ENCODE measurements at places on chromosomes 7 and 10. TPM values are rescaled to one million over a fixed set of nuclear protein-coding genes. Genes with fewer than 3 reads are reported as not detected.

The DIP2C gene
- 36.8 TPM for total RNA-seq

The TUBB8 gene
- not detected for total RNA-seq

The STEAP1 gene
- total RNA-seq, result not detected

The SLC26A3 gene
- total RNA-seq, result not detected

The CALML5 gene
- not detected for total RNA-seq

The AGFG2 gene
- 10.2 TPM for total RNA-seq

The HEPACAM2 gene
- not detected for total RNA-seq

The PDE1C gene
- total RNA-seq, result 187 TPM

The MYH16 gene
- not detected for total RNA-seq

GRCh38 chr10:42367532-42368230, 270.7 kb downstream of the ZNF33B start:
- DNase-seq, result no peak

DNA sequence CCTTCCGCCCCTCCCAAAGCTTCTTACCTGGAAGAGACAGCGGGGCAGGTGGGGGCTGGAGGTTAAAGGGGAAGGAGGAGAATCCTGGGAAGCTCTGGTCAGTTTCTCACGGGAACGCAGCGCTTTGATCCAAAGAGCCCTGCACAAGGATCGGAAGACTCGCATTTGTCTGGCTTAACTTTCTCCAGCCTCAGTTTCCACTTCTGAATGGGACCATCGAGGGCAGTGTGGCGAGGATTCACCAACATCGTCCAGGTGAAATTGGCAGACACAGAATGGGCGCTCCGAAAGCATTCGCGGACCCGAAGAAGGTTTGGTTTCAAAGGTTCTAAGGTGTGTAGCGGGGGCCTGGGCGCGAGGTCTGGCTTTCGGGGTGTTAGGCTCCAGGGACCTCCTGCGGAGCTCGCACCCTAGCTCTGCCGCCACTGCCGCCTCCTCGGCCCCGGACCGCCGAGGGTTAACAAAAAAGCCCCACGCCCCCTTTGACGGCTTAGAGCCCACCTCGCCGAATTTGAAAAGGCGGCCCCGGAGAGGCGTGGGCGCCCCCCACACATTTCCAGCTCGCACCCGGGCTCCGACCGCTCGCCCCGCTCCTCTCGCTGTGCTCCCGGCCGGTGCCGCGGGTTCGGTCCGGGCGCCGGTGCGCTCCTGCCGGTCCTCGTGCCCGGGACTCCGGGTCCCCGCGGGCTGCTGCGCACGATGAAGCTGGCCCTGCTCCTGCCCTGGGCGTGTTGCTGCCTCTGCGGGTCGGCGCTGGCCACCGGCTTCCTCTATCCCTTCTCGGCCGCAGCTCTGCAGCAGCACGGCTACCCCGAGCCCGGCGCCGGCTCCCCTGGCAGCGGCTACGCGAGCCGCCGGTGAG, at the start of gene COL26A1:
Gene COL26A1, plus strand, starts transcription at position 542 of the 862 bp plus-strand sequence. Its CDS starts 158 bp downstream, at position 700.
- peak; percentile 88 for DNase-seq

DNA sequence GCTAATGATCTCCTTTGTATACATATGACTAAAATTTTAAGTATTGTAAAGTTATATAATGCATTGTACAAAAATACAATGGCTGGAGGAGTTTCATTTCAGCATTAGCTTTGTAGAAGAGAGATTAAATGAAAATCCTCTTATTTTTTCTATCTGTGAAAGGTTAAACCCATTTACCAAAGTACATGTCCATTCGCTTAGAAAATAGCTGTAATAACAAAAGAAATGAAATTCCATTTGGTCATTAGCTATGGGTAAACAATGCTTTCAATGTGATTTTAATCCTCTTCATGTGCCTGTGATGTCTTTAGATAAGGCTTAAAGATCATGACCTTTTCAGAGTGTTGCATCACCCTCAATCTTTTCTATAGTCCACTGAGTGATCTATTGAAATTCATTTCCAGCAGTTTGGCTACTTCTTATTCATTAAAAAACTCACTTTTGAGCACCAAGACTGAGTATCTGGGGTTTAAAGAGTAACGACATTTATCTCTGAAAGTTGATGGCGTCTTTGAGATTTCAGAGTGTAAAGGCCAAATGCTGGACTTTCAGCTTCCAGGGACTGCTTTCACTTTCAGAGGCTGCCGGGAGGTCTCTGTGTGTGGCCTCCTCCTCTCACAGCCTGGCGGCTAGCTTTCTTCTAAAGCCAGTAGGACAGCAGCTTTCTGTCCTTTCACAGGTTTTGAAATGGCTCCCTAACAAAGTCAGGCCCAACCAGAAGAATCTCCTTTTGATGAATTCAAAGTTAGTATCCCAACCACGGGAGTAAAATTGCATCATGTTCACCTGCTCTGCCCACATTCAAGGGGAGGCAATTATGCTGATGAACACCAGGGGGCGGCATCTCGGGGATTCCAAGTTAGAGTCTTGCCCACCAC, 701.4 kb upstream of the COBL start:
- no peak for DNase-seq

DNA sequence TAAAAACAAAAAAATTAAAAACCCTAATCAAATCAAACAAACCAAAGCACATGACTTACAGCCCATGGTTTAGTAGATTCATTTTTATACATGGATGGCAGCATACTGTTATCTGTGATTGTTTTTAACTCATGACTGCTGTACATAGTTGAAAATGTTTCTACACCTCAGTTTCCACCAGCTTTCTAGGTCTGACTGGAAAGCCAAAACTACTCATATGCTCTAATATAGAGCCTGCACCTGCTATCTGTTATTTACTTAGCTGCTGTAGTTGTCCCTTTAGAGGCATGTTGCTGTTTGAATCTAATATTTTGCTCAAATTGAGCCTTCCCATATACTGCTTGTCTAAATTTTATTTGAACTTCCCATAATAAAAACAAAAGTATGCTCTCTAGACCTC, 289.9 kb upstream of the LRRN3 start:
- DNase-seq, result no peak

DNA sequence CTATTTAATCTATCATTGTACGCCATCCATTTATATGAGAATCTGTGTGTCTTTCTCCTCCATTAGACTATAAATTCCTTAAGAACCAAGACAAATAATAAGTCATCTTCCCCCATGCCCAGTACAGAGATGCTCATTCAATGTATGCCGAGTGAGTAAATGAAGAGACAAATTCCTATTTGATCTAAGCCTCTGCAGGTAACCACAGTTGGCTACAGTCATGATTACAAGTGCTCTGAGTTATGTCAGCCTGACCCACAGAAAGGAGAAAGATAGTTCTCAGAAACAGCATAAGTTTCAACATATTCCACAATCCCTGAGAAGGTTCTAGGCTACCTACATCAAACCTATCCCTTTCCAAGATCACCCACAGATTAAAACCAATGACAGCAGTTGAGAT, 46.1 kb downstream of the MPP7 start:
- DNase-seq, result no peak

DNA sequence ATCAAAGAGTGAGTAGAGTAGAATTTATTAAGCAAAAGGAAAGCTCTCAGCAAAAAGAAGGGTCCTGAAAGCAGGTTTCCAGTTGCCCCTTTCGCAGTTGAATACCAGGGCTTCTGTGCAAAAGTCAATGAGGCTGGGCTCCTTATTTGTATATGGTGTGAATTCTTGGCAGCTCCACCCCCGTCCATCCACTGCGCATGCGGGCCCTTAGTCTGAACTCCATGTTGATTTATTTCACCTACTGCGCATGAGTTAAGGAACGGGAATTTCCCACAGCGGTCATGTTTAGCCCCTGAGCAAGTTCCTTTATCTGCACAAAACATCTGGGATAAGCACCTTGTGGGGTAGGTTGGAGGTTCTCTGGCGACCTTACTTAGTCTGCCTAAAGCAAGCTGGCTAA, 325.6 kb downstream of the ZWINT start:
- no peak for DNase-seq

- DNase-seq, result no peak
Measured at GRCh38 chr10:28983799-28984198, 305.1 kb upstream of the LYZL1 start.

DNA sequence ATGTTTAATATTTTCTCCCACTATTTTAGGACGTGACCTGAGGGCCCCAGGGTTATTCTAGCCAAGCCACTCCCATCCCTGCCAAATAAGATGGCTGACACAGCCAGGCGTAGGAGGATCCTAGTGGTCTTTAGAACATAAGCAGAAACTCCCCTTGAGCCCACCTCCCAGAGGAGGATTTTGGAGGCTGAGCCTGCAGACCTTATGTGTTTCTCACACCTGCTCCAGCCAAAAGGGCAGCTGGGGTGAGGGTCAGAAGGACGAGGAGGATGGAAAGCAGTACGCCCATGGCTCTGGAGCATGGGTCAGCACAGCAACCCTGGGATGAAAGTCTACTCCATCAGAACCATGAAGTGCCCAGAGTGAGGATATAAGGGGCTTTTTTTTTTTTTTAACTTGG, 39.9 kb downstream of the PDLIM1 start:
- peak; percentile 67 for DNase-seq

- peak; percentile 44 for DNase-seq
Measured at GRCh38 chr10:78508955-78509748, 475.5 kb downstream of the RPS24 start.

DNA sequence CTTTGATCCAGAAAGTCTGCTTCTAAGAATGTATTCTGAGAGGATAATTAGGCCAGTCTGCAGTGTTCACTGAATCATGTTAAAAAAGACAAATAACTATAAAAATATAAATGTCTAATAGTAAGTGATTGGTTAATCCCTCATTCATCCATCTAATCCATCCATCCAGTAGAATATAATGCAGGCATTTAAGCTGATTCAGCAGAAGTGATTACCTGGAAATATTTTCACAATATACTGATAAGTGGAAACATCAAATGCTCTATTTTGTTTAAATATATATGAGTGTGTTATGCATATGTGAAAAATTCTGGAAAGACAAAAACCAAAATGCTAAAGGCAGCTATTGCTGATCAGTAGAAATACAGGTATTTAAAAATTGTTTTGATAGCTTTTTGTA, 152.6 kb downstream of the REEP3 start:
- DNase-seq, result no peak

GRCh38 chr10:91210014-91210413, 10.4 kb upstream of the PCGF5 start:
- no peak for DNase-seq

- DNase-seq, result peak; percentile 87
Measured at GRCh38 chr10:119165171-119166117, at the start of gene SFXN4. SFXN4 (minus strand) TSS chr10:119165714; CDS start chr10:119165647, 67 bp downstream.

- no peak for DNase-seq
Measured at GRCh38 chr7:105245398-105246114, 143.2 kb downstream of the SRPK2 start.

- no peak for DNase-seq
Measured at GRCh38 chr7:42448901-42449300, 211.9 kb upstream of the GLI3 start.

GRCh38 chr10:122062831-122063674, 74.1 kb downstream of the TACC2 start:
- DNase-seq, result no peak

DNA sequence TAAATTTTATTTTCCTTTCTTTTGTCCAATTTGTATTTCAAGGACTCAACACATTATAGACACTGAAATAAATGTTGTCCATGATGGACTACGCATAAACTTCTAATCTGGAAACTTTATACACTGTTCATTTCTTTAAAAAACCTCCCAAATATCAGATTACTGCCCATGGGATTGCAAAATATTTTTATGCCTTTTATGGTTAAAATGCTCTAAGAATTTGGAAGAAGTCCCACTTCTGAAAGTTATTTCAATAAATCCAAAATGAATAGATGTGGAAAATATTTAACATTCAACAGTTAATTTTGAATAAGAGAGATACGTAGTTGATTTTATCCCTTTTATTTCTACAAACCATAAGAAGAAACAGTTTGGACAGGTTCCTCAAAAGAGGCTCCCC, 46.1 kb downstream of the CABCOCO1 start:
- DNase-seq, result no peak

- DNase-seq, result no peak
Measured at GRCh38 chr10:132655735-132656134, 118.1 kb downstream of the INPP5A start.

- DNase-seq, result no peak
Measured at GRCh38 chr10:125538947-125539731, 143.8 kb downstream of the TEX36 start.

DNA sequence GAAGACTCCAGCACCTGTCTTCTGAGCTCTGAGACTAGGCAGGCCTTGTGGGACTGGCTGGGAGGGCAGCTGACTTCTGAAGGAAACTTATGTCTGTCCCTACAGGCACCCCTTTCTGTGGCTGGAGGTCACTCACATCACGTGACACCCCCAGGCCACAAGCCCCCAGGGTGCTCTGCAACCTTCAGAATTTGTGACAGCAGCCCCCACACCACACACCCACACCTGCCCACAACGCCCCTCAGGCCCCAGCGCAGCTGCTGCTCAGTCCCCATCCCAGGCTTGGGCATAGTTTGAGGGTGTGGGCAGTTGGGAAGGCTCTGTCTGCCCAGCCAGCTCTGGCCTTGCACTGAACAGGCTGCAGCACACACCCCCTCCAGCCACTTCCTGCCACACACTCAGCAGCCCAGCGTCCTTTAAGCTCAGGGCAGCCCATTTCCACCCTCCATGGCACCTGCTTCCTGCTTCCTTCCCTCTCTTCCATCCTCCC, 80.0 kb upstream of the UNC5B start:
- DNase-seq, result peak; percentile 75

DNA sequence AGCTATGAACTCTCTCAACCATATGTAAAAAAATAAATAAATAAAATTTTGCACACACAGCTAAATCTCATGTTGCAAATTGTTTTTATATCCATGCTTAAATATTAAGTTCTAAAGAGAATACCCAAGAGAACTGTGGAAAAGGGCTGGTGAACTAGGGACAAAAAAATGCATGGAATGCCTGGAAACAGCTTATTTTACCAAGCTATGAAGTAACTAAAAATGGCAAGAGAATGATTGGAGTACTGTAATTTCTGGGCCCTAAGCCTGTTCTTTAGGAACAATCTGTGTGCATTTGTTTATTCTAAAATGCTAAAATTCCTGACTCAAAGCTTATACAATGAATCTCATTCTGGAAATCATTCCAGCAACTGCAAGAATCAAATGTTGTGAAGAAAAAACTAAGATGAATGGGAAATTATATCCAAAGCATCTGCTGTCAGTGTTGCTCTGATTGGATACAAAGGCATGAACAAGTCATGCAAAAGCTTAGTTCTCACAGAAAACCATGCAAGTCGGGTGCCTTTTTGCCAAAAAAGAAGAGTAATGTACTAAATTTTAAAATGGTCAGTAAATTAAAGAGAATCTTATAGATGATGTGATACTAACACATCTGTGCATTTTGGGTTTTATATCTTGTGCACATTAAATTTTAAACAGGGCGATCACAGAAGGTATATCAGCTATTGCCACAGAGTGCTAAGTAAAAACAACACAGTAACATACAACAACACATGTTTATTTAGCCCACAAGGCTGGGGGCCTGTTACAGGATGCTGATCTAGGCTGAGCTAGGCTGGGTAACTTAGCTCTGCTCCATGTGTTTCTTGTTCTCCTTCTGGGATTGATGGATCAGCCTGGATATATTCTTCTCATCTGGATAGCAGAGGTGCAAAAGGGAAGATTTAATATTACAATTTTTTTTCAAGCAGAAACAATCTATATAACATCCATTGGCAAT, 453.5 kb upstream of the SEMA3A start:
- no peak for DNase-seq

- peak; percentile 36 for DNase-seq
Measured at GRCh38 chr7:155864271-155864985, 52.2 kb upstream of the SHH start.
